ENCODE measurements at places on chromosomes 7 and 10.

DNA sequence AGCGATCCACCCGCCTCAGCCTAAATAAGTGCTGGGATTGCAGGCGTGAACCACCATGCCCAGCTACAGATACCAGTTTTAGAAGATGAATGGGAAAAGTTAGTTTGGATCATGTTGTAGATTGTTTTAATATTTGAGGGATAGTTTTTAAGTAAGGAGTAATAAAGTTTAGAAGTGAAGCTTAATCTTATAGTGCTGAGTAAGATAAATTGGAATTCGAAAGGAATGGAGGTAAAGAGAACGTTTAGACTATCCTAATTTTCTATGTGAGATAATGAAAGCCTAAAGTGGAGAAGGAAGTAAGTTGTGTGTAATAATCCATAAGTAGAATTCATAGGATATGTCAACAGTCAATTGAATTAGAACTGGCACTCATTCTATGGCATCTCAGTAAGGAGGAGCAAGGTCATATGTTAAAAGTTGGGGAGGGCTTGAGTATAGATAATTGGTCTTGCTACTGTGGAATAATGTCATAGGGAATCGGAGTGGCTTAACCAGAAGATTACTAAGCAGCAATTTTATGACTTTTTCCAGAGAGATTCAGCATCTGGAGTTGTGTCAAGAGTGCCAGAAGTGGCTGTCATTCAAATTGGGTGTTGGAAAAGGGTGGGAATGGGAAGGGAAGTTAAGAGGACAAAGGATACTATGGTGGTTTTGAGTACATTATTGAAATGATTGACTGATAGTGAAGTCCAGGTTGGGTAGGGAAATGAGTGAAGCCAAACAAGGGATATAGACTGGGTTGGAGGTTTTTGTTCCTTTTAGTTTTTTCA is 12.1 kb downstream of the TAX1BP1 start:
- no peak for DNase-seq

DNA sequence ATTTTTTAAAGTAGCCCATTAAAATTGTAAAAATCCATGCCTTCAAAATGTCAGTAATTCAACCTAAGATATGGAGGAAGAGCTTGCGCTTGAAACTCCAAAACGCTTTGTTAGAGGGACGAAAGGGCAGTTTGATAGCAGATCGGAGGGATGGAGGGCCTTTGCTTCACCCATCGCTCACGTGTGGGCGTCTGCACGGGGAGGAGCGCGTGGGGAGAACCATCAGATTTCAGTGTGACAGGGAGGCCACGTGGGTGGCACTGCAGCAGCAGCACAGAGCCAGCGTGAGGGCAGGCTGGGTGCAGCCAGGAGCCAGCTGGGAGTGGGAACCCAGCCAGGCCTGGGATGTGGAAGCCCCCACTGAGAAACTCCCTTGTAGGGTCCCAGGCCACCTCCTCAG is 325.5 kb downstream of the PAXIP1 start:
- DNase-seq = no peak

GRCh38 chr10:52343439-52343838 is 29.4 kb downstream of the DKK1 start:
- no peak for DNase-seq

DNA sequence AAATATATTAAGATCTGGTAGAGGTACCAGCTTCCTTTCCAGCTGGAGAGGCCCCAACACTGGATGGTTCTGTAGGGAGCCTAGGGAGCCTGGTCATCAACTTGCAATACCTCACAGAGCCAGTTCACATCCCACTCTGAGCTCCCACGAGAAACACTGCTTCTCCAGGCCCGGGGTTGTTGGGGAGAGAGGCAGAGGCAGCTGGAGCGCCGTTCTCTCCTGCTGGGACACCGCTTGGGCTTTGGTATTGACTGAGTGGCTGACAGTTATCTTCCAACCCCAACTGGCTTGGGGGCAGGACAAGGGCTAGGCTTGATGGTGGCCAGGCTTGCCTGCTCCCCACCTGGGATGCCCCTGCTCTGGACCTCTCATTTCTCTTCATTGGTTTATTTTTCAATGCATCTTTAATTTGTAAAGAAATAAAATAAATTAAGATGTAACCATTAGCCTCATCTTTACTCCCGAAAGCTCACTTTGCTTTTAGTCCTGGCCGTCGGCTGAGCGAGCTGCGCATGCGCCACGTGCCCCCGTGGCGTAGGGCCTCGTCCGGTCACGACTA is 10.0 kb upstream of the CHCHD1 start:
- no peak for DNase-seq

GRCh38 chr10:618229-618989 is 71.1 kb downstream of the DIP2C start:
- no peak for DNase-seq

GRCh38 chr10:104664205-104664604 is 23.1 kb downstream of the SORCS3 start:
- no peak for DNase-seq

DNA sequence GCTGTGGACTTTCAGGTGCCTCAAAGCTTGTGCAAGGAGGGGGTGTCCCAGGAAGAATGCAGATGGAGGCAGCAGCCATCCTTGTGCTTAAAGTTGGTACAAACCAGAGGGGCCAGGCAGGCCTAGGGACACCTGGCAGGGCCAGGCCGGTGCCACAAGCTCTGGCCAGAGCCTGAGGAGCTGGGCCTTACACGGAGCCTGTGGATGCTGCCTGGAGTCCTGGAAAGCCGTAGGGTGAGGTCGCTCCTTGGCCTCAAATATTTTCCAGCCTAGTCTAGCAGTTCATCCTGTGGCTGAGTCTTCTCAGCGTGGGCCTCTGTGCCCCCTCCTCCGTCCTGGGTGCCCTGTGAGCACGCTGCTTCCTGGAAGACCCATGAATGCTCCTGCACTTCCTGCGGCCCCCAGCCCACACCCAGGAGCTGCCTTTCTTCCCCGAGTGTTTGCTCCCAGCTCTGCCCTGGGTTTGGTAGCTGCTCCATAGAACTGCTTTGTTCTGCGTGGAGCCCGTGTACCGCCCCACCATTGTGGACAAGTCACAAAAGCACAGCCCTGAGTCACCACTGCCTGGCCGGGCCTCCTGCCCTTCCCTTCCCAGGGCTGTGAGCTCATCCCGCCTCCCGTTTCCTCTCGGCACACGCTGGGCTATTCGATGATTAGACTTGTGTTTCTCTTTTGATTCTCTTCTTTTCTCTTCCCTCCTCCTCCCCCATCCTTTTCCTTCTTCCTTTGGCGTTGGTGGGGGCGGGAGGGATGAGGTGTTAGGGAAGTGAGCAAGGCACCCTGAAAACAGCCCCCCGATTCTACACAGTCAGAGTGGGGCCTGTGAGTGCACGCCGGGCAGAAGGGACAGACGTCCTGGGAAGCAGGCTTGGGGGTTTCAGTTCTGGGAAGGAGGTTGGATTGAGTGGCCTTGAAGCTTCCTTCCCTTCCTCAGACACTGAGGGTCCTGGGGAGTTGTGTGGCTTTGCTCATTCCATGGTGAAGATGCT is 73.2 kb upstream of the SHH start:
- DNase-seq = no peak

- no peak for DNase-seq
These were observed 112.0 kb upstream of the FGFR2 start for GRCh38 chr10:121710207-121710606.

- no peak for DNase-seq
These were observed 232.3 kb upstream of the GLI3 start for GRCh38 chr7:42469341-42469740.

DNA sequence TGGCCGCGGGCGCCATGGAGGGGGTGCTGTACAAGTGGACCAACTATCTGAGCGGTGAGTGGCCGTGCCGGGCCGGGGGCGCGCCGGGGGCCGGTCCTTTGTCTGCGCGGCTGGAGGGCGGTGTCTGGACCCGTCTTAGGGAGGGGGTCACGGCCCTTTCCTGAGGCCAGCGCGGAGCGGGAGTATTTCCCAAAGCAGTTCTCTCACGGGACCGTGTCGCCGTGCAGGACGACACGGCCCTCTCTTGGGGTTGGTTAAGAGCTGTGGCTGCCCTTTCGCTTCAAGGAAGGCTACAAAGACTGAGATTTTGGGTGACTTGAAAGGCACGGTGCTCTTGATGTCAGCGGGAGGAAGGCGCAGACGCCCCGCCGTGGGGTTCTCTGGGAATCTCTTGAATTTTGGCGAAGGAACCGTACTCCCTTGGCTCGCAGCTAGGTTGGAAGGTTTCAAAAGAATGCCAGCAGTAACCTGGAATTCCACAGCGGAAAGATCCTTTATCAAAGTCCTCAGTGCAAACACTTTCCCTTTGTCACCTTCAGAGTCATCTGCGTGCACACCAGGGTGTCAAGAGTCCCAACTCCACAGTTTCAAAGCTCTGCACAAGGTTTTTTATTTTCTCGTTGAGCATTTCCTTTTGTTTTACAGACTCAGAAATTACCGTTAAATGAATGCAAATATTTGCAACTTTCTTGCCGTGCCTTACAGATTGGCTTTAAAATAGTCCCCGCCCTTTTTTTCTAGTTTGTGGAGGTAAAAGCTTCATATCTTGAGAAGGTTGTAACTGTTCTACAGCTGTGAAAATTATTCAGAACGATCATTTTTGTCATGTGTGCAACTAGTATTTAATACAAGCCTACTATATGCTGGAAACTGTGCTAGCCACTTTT is 780 bp downstream of the PLEKHA8 start:
- no peak for DNase-seq

DNA sequence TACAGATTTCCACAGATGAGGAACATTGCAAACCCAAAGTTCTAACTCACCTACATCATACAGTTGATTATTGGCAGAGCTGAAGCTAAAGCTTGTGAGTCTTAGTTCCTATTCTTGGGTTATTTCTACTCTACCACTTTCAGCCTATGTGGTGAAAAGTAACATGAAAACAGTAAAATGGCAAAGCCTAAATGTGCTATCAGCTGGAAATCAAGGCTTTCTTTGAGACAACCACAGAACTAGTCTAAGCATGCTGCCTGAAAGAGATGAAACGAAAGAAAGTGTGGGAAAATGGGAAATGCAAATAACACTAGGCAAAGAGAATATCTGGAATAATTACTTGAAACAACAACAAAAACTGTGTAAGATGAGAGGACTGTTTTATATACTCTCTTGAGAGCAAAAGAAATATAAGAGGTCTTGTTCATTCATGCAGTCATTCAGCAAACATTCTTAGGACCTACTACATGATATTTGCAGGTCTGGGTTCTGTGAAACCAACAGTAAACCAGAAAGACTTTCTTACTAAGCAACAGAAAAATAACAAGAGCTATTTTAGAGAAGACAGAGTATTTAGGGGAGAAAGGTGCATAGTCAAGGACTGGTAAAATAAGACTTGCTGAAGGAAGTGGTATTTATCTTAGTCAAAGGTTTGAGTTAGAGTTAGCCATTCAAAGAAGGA is 437.1 kb downstream of the HTR7 start:
- no peak for DNase-seq

DNA sequence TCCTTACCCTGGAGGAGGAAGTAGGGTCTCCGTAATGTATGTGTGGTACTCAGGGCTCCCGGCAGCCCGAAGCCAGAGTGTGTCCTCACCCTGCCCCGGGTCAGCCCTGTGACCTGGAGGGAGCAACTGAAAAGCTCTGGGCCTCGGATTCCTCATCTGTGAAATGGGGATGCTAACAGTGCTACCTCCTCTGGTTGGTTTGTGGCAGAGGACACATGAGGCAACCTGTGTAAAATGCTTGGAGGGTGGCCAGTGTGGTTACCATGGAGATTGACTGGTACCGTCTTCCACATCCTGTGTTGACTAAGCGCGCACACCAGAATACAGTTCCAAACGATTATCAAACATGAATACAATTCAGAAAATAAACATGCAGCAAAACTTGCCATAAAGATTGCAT is 163.8 kb upstream of the KLF6 start:
- no peak for DNase-seq

DNA sequence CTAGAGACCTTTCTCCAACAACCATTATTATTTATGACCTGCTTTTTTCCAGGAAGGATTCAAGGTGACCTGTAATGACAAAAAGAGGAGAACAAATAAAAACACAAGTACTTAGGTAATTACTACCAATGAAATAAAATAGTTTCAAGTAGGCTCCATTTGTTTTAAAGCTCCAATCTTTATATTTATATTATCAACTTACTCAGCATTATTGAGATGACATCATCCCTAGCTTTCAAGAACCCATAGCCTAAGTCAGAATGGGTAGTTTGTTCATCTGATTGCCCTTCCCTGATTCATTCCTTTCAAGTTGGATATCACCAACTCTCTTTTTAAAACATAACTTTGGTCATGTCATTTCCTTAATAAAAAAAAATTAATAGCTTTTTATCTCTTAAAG is 131.5 kb downstream of the GRM3 start:
- no peak for DNase-seq

DNA sequence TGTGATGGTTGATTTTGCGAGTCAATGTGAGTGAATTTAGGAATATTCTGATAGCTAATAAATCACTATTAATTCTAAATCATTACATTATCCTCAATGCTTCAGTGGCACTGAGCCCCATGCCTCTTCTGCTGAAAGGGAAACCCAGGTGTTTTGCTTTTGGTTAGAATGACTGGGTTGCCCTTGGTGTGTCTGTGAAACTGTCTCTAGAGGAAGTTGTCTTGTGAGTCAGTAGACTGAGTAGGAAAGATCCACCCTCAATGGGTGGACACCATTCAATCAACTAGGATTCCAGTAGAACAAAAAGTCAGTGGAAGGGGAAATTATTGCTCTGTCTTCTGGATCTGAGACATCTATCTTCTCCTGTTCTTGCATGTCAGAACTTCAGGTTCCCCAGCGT is 472.4 kb downstream of the ANKRD7 start:
- DNase-seq = no peak
